ENCODE measurements at places on chromosomes 16 and 17.
A peak's percentile ranks its signal among the peaks of the same experiment; 100 is the strongest.

DNA sequence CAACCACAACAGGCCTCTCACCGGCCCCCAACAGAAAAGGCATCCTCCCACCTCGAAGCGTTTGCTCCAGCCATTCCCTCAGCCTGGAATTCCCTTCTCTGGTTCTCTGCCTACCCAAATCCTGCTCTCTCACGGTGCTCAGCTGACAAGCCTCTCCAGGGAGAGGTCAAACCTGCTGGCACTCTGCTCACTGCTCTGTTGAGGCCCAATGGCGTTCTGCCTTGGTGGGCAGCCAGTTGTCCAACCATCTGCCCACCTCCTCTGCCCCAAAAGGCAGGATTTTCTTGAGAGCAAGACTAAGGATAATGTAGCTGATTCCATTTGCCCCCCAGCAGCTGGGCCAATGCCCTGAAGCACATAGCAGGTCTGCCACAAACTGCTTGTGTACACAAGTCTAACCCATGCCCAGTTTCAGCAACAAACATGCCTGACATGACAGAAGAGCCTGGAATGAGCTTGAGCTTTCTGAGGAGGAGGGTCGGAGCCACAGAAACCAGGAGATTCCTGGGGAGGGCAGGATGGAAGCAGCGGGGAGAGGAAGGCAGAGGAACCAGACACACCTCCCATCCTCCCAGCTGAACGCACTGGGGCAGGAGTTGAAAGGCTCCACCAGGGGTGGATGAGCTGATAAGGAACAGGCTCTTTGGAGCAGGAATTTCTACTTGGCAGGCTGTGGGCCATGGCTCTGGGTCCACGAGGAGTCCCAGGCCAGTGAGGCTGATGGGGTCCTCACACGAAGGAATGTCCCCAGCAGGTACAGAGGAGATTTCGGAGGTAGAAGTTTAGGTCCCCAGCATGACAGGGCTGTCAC, 23.9 kb downstream of the ARHGAP27 start:
- no peak for DNase-seq

DNA sequence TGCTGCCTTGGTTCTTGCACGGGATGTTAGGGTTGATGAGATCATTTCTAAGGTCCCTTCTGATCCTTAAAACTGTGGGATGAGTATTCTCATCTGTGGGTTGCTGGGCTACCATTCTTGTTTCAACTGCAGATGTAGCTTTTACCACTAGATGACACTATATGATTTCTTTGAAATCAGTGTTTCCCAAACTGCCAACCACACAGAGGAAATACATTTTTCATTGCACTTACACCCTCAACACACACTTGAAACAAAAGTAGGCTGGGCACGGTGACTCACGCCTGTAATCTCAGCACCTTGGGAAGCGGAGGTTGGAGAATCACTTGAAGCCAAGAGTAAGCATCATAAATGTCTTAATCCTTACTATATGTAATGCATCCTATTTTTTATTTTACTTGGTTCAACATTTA, 15.3 kb downstream of the LCMT1 start:
- DNase-seq = peak; percentile 91

- DNase-seq = no peak
These were observed 66.0 kb downstream of the RPH3AL start for GRCh38 chr17:286571-286970.

DNA sequence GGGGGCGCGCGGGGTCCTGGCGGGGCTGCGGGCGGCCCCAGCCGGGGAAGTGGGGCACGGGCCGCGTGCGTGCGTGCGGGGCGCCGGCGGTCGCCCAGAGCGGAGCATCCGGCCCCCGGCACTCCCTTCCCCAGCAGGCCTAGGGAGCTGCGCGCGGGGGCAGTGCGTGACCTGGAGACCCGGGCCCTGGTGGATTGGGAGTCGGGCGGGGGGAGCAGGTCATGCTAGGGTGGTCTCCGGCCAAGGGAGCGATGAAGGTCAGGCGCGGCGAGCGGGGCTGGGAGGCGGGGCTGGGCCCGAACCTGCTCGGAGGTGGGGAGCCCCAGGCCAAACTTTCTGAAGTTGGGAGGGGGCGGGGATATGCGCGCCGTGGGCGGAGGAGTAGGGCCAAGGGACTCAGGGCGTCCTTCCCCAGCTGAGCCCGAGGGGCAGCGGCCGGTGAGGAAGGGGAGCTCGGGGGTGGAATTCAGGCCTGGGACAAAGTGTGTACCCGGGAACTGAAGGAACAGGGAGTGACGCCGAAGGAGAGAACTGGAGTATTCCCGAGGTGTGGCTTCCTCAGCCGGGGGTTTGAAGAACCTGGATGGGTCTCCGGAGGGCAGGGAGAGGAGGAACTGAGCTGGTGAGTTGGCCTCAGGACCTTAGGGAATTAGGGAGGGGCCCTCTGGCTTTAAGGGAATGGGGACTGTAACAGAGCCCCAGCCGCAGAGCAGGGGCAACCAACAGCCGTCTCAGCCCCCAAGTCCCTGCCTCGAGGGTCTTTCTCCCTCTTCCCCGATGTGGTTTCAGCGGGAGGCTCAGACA, 589 bp downstream of the XYLT2 start:
- no peak for DNase-seq

DNA sequence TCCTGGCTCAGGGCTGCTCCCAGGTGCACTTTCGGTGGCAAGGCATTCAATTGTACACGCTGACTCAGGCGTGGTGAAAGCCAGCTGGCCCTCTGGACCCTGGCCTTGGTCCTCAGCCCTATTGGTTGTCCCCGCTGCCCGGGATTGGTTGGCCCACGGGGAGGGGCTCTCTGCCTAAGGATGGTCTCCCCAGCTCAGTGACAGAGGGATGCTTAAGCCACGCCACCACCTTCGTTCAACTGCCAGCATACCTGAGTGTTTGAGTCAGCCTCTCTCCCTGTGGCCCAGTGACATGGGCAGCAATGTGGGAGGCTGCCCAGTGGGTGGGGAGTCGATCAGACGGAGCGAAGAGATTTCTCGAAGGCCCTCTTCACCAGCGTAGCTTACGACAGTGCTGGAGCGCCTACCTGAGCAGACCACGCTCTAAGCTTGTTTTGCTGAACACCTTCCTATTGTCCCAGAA, 30.3 kb downstream of the IRF8 start:
- no peak for DNase-seq

- DNase-seq = peak; percentile 58
These were observed 59.0 kb downstream of the TANGO6 start for GRCh38 chr16:68902003-68902968.

- DNase-seq = peak; percentile 52
These were observed 217.8 kb upstream of the SOX9 start for GRCh38 chr17:71902894-71903506.

DNA sequence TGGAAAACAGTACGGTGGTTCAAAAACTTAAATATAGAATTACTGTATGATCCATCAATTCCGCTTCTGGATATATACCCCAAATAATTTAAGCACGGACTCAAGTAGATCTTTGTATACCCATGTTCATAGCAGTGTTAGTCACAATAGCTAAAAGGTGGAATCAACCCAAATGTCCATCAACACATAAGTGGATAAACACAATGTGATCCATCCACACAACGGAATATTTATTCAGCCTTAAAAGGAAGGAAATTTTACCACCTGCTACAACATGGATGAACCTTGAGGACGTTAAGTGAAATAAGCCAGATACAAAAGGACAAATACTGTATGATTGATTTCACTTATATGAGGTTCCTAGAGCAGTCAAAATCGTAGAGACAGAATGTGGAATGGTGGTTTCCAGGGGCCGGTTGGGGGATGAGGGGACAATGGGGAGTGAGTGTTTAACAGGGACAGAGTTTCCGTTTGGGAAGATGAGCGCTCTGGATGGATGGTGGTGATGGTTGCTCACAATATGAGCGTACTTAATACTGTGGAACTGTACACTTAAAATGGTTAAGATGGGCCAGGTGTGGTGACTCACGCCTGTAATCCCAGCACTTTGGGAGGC, 5.4 kb upstream of the RNF222 start:
- DNase-seq = no peak

DNA sequence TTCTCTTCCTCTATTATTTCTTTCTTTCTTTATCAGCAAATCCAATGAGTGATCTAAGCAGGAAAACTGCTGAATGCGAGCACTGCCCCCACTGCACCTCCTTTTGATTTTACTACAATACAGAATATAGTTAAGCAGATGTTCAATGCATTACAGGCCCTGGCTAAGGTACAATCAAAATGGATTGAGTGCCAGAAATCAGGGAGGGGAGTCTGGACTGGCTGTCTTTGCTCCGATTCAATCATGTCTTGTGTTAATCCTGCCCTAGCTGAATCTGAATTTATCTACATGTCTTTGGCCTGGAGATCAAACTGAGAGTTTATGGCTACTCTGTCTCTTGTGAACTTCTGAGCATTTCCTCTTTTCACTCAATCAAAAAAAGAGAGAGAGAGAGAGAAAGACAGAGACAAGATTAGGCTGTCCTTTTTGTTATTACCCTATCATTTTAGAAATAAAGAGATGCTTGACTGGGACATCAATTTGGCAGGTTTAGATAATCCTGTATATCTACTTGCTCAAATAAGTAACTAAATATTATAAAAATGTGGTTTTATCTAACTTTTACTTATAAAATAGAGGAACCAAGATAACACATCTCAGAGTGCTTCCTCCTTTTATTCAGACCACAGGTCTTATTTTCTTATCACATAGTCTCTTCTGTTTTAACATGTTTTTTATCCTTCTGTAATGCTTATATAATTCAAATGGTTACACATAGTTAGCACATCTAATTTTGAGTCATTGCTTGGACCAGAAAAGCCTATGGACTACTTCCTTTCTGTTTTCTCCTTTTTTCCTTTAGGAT, 656.2 kb downstream of the KCNJ2 start:
- no peak for DNase-seq

All from astrocyte (in vitro differentiated cells and primary cell).